ENCODE measurements at places on chromosomes 1 and 21. TPM values are rescaled to one million over a fixed set of nuclear protein-coding genes. Genes with fewer than 3 reads are reported as not detected.

DNA sequence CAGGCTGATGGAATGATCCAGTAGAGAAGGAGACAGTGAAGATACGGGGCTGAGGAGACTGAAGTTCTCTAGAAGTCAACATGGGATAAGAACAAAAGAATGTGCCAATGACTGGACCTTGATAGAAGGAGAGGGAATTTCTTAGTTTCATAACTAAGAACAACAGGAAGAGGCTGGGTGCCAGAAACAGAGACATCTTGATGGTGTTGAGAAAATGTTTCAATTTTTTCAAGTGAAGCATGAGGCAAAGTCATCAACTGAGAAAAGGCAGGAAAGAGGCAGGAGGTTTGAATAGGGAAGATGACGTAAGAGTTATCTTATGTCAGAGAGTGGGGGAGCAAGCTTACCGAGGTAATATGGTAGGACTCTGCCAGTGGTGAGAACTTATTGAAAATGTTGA, 80.1 kb downstream of the SPAG17 start:
- no peak for DNase-seq
- H3K27ac ChIP-seq: no peak overlapping the region
- no peak overlapping the region for H3K4me3 ChIP-seq

DNA sequence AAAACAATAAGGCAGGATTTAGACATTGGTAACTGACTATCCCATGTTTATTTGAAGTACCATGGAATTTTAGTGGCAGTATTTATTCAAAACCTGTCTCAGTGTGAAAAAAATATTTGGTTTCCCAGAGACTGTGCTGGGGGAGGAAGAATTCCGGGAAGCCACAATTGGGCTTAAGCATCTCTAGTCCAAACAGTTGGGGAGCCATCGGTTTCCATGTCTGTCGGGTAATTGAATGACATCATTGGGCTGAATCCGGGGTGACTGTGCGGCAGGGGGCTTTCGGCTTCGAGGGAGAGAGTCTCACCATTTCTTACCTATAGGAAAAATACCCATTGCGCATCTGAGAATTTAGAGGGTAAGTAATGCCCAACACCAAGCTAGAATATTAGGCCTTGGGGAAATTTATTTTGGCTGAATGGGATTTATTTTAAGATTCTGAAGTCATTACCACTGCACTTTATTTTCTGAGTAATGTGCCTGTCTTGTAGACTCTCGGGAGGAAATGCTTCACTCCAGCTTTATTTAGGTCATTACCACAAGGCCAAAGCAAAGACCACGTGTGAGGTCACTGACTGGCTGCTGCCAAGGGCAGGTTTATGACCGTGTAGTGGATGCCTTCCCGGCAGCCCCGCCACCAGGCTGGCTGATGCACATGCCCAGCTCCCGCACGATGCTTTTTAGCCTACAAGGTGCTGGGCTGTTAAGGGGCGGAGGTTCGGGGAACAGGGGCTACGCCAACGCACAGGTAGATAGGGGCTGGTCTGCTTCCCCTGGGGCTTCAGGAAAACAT, 23.1 kb upstream of the UMODL1 start:
- H3K4me3 ChIP-seq: no peak overlapping the region
- no peak overlapping the region for H3K27ac ChIP-seq
- peaks cover 2% of the 10 kb centered on the region for H3K27me3 ChIP-seq
- DNase-seq: no peak
- H3K4me1 ChIP-seq: no peaks in the 10 kb centered on the region
- H3K36me3 ChIP-seq: no peaks in the 10 kb centered on the region

DNA sequence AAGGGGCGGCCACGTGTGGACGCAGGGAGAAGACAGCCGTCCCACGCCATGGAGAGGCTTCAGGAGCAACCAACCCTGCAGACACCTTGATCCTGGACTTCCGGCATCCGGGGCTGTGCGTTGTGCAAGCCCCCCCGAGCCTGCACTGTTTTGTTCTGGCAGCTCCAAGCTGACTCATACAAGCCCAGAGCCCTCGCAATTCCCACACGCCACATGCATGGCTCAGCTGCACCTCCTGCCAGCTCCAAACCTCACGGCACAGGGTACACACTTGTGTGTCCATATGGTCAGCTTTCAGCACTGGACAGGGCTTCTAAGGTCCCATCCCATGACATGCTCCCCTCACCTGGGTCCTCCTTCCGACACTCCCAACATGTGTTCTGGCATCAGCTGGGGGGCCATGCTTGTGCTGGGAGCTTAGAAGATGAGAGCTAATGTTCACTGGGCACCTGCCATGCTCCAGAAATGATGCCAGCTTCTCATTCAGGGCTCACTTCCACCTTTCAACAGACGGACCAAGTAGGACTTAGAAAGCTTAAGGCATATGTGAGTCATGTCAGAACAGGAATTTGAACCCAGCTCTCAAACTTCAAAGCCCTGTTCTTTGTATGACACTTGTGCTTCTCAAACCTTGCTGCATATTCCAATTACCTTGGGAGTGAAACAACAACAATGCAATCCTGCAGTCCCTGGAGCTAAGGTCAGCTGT, 137.3 kb downstream of the PGBD5 start:
- no peaks in the 10 kb centered on the region for H3K4me1 ChIP-seq
- no peak overlapping the region for H3K27ac ChIP-seq
- H3K27me3 ChIP-seq: peaks cover 5% of the 10 kb centered on the region

GRCh38 chr1:243968413-243968812, 82.7 kb upstream of the ZBTB18 start:
- no peak overlapping the region for H3K4me3 ChIP-seq
- H3K27me3 ChIP-seq: peaks cover 75% of the 10 kb centered on the region
- H3K27ac ChIP-seq: no peak overlapping the region
- H3K36me3 ChIP-seq: no peaks in the 10 kb centered on the region
- no peaks in the 10 kb centered on the region for H3K4me1 ChIP-seq

DNA sequence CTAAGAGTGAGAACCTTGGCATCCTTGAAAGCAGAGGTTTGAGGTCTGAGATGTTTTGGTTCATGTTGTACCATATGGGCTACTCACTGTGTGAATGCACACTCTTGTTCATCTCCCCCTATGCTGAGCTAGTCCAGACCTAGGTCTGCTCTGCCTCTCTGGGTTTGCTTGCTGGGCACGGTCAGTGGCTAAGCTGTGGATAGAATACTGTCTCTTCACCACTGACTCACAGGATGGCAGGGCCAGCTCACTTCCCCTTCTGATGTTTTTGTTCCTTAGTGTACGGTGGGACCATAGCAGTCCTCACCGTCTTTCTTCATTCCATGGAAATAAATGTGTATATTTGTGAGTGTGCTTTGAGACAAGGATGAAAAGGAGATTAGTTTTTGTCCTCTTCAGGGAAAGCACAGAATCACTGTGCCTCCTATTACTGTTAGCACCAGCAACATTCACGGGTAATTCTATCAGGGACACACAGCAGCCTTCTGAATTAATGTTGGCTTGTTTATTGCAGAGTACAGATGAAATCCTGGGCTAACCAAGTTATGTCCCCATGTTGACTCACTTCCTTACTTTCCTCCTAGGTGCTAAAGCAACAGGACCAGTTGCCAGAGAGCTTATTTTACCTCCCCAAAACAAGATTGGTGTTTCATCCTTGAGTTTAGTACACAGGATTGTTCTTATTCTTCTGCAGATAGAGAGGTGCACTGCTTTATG, 56.9 kb upstream of the IVNS1ABP start:
- H3K36me3 ChIP-seq: no peaks in the 10 kb centered on the region
- no peaks in the 10 kb centered on the region for H3K4me1 ChIP-seq
- H3K27ac ChIP-seq: no peak overlapping the region
- DNase-seq: no peak

GRCh38 chr1:47941609-47942239, 55.5 kb downstream of the TRABD2B start:
- H3K27ac ChIP-seq: no peak overlapping the region
- H3K4me3 ChIP-seq: no peak overlapping the region
- 0 out of 2 replicates have a peak, but pooled peaks cover 2% of the 10 kb centered on the region for H3K4me1 ChIP-seq

The TRPM2 gene
- 28.1 TPM for total RNA-seq

DNA sequence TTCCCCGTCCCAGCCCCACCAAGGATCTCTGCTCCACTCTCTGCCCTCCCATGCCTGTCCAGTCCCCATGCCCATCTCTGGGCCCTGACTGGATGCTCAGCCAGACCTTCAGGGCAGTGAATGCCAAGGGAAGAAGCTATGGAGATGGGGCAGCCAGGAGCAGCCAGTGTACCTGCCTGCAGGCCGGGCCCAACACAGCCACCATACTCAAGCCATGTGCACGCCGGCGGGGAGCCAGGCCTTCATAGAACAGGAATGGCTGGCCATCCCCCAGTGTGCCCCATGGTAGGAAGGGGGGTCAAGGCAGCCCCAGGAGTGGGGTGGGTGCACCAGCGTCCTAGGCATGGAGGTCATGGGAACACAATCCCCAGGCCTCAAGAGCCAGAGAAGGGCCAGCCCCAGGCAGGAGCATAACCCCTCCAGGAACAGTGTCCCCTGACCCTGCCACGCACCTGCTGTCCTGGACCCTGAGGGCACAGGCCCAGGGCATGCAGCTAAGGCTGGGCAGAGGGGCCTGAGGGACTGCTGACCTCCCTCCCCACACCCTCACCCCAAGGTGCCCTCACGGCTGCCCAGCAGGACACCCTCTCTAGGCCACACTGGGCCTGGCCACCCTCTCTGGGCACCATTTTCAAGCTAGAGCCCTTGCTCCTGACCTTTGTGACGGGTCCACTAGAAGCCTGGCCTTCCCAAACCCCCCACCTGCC, 20.3 kb upstream of the ARF1 start:
- DNase-seq: no peak
- no peak overlapping the region for H3K4me3 ChIP-seq
- no peak overlapping the region for H3K27ac ChIP-seq
- H3K4me1 ChIP-seq: no peaks in the 10 kb centered on the region
- H3K36me3 ChIP-seq: no peaks in the 10 kb centered on the region

All from HCT116 (cell line).